ENCODE measurements at places on chromosomes 11 and 22.
A peak's percentile ranks its signal among the peaks of the same experiment; 100 is the strongest.

DNA sequence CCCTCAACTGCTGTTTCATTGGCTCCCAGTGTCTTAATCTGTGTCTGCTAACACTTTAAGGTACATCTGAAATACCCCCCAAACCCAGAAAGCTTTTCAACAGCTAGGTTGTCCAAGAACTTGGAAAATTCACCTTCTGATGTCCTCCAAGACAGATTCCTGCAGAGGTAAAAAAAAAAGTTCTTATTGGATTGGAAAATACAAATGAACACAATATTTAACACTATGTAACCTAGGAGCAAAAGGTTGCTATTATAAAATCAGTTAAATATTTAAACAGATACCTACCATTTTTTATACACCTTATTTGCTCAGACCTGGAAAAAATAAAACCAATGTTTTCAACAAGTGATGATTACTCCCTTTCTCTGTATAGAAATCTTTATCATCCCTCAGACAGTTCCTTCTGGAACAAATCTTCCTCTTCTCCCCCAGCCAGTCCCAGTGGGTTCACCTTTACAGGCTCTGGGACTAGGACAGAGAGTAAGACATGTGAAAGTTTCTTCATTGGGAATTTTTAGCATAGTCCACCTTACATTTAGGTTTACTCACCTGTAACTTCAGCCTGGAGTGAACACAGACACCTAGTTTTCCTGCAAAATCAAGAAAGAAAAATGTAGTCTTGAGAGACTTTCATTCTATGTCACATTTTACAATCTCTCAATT lies 13.3 kb upstream of the WDR74 start:
- DNase-seq, result peak; percentile 45

GRCh38 chr11:15667127-15667725 lies 552.5 kb downstream of the INSC start:
- DNase-seq, result no peak

DNA sequence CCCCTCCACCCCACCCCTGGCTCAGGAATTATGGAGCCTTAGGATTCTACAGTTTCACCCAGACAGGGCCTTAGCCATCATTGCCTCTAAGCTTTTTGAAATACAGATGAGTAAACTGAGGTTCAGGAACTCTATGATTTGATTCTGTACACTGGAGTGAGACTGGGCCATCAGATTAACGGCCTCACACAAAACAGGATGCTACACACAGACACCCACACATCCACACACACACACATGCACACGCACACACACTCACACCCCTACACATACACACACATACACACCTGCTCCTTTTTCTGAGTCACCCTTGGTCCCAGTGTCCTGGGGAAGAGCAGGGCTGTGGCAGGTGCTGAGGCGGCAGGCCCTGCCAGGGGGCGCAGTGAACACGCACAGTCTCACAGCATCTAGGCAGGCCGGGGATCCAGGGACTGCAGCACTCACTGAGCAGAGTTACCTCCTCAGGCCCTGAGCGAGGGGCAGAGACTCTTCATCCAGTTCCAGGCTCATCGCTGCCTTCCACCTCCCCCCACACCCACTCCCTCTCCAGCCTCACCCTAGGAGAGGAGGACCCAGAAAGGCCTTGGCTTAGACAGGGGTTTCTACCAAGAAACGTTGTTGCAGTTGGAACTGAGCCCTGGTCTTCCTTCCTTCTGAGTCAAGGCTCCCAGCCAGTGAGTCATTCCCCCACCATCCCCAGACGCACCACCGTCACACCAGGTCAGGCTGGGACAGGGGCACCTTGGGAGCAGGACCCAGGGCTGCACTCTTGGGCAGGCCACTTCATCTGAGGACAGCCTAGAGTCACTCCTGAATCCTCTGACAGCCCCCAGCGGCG lies 89.8 kb upstream of the PARVA start:
- peak; percentile 94 for DNase-seq

- DNase-seq, result no peak
These were observed 40.1 kb upstream of the LYVE1 start for GRCh38 chr11:10608584-10608983.

DNA sequence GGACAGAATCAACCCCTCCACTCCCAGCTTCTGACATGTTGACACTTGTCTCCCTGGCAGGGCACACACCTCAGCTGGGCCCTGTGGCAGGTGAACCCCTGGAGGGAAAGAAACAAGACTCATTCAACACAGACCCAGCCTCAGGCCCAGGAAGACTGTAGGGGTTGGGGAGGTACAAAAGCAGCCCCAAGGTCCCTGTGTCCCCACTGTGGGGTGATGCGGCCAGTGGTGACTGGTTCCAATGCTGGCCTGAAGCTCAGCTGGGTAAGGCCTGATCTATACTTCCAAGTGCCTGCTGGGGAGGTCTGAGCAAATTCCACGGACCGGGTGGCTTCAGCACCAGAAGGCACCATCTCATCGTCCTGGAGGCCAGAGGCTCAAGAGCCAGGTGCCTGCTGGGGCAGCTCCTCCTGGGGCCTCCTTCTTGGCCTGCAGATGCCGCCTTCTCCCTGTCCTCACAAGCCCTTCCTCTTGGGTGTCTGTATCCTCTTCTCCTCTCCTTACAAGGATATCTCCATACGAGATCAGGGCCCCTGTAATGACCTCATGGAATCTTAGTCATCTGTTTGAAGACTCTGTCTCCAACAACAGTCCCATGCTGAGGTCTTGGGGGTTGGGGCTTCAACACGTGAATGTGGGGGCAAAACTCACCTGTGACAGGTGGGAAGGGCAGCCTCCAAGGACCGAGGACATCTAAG lies 1492.1 kb downstream of the BRD1 start:
- no peak for DNase-seq

DNA sequence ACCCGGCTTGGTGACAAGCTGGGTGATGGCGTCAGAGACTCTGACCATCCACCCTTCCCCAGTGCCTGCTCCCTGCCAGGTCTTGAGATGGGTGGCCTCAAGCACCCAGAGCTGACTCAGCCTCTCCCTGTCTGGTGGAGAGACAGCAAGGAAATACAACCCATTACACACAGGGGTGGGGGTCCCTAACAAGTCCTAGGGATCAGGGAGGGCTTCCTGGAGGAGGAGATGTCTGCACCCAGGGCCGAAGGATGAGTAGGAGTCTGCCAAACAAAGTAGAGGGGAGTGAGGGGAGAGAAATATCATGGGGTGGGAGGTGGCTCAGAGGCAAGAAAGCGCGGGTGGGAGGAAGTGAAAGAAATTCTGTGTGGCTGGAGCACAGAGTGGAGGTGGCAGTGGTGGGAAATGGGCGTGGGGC lies 6.8 kb downstream of the MAFF start:
- DNase-seq, result no peak

DNA sequence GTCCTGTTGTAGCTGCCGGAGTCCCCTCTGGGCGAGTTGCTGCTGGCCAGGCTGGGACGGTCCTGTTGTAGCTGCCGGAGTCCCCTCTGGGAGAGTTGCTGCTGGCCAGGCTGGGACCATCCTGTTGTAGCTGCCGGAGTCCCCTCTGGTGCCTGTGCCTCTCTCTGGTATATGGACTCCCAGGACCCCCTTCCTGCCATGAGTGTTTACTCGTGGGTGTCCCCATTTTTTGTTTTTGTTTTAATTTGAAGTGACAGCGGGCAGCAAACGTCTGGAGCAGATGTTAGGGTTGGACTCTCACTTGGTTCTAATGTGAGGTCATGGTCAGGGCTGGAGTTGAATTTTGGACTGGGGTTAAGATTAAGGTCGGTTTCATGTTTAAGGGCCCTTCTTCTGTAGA lies 14.2 kb downstream of the SHANK3 start:
- no peak for DNase-seq

DNA sequence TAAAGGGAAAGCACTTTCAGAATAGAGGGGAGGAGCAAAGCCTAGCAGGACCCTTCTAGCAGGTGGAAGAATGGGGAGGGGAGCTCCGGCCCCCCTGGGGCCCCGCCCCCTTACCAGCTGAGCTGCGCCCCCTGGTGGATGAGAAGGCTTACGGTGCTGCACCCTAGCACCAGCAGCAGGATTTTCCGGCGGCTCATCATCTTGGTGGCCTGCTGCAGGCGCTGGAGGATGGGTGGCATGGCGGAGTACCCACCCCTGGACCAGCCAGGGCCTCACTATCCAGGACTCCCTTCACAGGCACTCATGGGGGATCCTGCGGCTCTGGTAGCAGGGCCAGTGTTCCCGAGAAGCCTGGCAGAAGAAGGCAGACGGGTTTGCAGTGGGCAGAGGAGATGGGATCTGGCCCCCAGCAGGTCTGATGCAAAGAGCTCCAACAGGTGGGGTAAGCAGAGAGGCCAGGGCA lies 3.8 kb downstream of the GAL3ST3 start:
- peak; percentile 95 for DNase-seq

- no peak for DNase-seq
These were observed 221.3 kb downstream of the DDX10 start for GRCh38 chr11:108886005-108886659.
